ENCODE measurements at places on chromosomes 16 and 17.

DNA sequence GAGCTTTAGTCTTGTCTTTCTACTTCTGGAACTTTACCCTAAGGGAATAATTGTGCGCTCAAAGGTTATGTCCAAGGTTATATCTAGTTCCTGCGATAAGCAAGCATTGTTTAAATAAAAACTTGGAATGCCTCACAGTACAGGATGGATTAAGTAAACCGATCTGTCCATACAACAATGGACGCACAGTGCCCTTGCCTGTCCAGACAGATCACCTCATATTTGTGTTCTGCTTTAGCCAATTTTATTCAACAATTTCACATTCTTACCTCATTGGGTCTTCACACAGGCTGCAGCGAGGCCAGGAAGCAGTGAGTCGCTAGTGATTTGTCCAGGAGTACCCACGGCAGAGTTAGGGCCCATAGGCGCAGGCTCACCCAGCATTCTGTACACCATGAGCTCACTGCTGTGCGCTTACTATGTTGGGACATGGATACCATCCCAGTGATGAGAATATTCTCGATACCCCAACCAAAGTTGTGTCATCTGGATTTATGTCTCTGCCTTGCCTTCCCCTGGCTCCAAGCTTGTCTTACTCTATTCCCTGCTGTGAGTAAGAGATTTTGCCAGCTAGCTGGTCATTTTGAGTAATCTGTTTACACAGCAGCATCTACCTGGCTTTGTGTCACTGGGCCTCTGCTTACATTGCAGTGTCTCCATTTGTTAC lies 39.8 kb downstream of the USP43 start:
- DNase-seq, result no peak

GRCh38 chr17:79622122-79622601 lies 11.3 kb upstream of the RBFOX3 start:
- peak; percentile 8 for DNase-seq

GRCh38 chr16:87185983-87186382 lies 131.2 kb downstream of the C16orf95 start:
- no peak for DNase-seq

GRCh38 chr17:80751070-80751945 lies 206.7 kb downstream of the RPTOR start:
- peak; percentile 25 for DNase-seq

DNA sequence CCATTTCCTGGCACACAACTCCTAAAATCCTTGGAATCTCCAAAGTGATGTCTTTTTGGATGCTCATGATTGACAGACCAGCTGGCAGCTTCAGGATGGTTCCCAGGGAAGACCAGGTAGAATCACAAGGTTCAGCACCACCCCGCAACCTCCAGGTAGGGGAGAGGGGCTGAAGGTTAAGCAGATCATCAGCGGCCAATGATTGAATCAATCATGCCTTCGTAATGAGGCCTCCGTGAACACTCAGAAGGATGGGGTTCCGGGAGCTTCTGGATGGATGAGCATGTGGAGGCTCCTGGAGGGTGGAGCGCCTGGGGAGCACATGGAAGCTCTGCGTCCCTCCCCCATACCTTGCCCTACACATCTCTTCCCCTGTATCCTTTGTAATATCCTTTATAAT lies 185.9 kb downstream of the SEC14L1 start:
- no peak for DNase-seq

DNA sequence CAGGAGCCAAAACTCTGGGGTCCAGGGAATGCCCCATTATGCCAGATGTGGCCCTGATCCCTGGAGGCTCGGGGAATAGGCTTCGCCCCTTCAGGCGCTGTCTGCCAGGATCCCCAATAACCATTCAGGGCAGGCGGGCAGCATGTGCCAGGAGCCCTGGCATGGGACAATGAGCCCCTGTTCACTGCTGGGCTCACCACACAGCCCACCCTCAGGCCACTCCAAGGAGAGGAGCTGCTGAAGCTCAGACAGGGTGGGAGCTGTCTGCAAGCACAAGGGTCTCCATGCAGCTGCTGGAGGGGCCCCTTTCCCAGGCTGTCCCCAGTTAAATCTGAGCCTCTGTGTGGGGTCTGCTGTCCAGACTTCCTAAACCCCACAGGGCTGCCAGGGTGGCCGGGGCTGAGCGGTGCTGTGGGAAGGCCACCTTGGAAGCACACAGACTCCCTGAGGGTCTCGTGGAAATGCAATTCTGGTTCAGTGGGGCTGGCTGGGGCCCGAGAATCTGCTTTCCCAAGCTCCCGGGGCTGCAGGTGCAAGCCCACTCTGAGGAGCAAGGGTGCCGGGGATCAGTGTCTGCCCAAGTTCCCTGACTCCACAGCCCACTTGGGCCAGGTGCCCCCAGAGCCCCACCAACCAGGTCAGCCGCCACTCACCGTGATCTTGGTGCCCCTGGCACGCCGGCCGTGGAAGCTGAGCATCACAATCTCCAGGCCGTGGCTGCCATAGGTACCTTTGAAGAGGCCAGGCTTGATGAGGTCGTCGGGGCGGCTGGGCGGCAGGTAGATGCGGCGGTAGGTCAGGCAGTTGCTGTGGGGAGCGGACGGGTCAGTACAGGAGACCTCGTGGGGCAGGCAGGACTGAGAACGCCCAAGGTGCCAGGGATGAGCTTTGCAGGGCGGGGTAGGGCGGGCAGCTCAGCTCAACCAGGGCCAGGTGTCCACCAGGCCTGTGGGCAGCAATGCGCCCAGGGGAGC lies 17.7 kb upstream of the C16orf95 start:
- DNase-seq, result no peak

- no peak for DNase-seq
Measured at GRCh38 chr16:48492133-48492532, 106.9 kb upstream of the SIAH1 start.

DNA sequence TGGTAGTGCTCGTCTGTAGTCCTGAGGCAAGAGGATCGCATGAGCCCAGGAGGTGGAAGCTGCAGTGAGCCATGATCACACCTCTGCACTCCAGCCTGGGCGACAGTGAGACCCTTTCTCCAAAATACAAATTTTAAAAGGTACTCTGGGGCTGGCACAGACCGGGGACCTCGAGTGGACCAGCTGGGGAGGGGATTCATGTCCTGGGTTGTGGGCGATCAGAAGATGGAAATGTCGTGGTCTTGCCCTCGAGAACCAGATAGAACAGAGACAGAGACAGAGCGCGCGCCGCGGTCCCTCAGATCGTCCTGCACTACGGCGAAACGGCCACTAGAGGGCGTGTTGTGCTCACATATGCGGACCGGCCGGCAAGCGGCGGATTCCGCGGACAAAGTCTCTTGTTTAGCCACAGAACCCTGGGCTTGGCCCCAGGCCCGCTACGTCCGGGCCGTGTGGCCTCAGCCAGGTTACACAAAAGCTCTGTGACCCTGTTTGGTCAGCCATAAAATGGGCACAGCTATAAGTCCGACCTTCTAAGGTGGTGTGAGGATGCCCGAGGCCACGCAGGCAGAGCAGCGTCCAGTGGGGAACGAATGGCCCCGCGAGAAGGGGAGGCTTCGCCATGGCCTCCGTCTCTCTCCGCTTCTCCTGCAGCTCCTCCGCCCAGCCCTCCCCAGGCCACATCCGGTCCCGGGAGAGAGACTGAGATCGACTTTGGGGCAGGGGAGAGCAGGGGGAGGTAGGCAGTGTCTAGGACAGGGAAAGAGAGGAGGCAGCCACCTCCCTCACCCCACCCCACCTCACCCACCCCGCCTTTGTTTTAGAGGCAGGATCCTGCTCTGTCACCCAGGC lies 14.6 kb upstream of the SBK1 start:
- DNase-seq, result peak; percentile 93

- no peak for DNase-seq
Measured at GRCh38 chr17:61477204-61477834, 25.1 kb downstream of the TBX4 start.

DNA sequence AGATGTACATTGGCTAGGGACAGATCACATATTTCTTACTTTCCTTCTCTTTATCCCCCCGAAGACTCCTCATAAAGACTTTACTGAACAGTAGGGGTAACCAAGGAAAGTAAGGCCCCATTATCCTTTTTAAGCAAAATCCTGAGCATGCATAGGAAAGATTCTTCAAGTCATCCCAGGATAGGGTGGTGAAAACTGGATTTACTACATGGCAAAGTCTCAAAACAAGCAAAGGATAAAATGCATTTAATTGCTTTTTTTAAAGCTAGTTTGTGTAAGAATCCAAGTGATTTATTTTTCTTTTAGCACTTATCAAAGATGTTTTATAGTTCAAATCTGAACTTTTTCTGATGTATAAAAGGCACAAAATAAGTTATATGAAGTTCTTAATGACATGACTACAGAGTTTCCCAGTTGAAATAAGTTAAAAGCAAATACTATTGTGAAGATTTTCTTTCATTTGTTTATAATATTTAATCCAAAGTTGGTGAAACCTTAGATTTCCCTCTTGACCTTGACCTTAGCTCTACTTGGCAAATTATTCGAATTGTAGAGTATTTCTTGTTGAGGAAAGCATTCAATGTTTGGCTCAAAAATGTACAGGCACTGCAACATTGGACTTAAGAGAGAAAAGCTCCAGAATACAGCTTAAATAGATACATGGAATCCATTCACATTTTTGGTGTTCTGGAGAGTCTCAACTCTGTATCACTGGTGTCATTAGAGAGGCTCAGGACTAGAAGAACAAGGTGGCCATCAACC lies 104.3 kb downstream of the ABCA8 start:
- DNase-seq, result no peak

GRCh38 chr17:82239926-82240505 lies 11.2 kb downstream of the SLC16A3 start:
- DNase-seq, result no peak

- no peak for DNase-seq
Measured at GRCh38 chr16:50244140-50244503, 22.2 kb upstream of the ADCY7 start.

GRCh38 chr16:50267651-50268050 lies 1.3 kb downstream of the ADCY7 start:
- peak; percentile 43 for DNase-seq

DNA sequence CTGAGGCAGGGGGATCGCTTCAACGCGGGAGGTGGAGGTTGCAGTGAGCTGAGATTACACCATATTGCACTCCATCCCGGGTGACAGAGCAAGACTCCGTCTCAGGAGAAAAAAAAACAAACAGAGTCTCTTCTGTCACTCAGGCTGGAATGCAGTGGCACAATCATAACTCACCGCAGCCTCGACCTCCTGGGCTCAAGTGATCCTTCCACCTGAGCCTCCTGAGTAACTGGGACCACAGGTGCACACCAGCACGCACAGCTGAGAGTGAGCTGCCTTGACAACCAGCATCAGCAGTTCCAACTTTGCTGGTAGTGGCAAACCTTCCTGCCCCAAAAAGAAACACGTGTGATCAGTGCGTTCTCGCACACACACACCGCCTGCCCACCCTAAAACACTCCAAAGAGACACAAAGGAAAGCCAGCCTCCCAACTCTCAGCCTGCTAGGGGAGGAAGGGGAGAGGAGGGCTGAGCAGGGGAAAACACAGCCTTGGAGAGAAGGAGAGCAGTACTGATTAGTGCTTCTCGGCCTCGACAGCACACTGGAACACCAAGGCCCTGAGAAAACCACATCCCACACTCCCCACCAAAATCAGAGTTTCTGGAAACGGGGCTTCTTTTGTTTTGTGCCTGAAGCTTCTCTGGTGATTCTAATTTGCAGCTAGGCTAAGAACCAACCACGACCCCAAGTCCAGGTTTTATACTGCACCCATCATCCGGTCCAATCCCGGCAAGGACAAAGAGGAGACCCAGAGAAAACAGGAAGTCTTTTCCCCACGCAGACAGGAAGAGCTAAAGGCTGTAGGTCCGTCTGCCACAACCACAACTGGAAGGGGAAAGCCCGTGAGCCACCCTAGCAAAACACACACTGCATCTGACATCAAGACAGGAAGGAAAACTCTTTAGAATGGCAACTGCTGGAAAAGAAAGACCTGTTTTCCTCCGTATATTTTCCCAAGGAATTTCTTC lies 28.8 kb downstream of the ZCCHC14 start:
- peak; percentile 58 for DNase-seq

DNA sequence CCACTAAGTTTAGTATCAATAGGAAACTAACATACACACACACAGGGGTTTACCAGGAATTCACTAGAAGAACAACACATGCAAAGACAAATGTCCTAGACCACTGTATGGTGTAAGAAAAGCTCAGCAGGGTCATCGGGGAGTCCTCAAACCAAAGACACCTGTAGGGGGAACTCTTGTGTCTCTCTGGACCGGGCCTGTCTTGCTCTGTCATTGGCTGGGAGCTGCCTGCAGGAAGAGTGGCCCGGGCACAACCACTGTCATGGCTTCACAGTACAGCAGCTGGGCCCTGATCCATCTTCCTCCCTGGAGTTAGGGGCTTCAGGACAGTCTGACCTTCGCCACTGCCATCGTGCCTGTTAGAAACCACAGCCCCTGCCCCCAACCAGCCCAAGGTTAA lies 263.6 kb upstream of the DYNLRB2 start:
- DNase-seq, result no peak

DNA sequence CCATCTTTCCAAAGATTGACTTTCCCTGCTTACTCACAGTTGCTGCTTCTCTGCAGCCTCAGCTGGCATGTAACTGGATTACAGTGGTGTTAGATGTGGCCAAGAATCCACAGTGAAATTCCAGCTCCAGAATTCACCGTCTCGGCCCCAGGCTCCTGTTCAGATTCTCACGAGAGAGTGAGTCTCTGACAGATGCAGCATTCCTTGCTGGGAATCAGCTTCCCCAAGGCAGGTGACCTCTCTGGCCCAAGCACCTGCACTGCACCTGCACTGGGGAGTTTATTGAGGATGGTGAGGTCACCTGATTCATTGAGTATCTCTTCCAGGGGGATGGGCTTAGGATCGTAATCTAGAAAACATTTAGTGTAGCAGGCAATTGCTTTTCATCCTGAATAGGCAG lies 600.5 kb upstream of the RBFOX1 start:
- DNase-seq, result no peak

DNA sequence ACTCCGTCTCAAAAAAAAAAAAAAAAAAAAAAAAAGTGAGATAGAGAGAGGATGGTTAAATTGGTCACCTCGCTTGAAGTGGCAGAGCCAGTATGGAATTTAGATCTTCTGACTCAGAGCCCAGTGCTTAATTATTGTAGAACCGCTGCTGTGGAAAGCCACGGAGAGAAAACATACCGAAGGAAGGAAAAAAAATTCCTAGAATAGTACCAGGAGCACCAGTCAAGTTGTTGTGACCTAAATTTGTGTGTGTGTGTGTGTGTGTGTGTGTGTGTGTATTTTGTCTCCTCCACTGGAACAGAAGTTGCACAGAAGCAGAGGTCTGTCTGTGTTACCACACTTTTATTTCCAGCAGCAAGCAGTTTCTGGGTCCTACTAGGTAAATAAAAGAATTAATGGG lies 10.6 kb upstream of the NUP85 start:
- no peak for DNase-seq
